ENCODE measurements at places on chromosomes 5 and 9.

GRCh38 chr5:40416098-40416497, 263.6 kb upstream of the PTGER4 start:
- DNase-seq = peak; percentile 26

DNA sequence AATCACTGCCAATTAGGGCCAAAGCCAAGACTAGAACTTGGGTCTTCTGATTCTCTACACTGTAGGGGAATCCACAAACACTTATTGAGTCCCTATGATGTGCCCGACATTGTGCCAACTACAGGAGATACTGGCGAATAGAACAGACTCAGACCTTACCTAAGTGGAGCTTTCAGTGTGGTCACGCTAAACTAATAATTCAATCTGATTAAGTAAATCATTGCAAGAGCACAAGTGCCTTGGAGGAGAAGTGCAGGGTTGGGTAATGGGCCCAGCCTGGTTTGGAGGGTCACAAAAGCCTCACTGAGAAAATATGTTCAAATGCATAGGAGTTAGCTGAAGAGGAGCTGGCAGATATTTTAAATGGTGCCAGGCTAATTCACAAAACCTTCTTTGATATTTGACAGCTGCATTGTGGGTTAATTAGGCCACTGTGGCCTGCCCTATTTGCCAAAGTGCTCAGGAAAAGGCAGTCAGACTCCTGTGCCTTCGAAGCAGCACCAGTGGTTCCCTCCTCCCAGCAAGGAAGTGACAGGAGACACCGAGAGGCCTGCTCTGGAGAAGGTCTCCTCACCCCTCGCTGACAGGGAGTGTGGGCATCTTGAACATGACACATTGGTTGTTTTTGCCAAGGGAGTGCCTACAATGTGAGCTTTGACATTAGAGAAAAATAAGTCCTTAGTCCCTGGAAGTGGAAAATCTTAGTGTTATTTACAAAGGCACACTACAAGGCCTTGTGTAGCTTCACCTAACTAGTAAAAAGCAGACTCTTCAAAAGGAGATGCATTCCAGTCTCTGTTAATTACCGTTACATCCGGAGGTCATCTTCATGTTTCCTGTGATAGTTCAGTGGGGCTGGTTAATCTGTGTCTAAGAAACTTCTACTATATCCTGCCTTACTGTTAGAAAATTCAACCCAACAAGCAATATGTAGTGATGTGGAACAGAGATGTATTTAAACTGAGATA, 24.1 kb upstream of the TRAF1 start:
- DNase-seq = no peak

GRCh38 chr9:131642496-131643083, 97.3 kb downstream of the PRRT1B start:
- DNase-seq = no peak

GRCh38 chr5:72138943-72139521, 31.8 kb downstream of the MAP1B start:
- DNase-seq = peak; percentile 94

DNA sequence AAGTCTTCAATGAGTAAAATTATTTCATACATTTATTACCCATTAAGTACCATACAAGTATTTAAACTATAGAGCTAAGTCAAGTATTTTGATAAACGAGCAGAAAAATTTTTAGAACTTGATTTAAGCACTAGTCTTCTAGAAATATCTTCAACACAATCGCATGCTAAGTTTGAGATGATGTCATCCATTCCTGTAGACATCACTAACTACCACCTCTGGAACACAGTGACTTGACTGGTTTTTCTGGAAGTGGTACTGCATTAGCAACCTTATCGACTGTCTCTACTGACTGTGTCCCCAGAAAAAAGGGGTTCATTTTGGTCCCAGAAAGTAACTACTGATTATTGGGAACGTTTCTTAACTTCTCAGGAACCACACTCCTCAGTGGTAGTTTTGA, 69.0 kb downstream of the CDC14B start:
- no peak for DNase-seq

DNA sequence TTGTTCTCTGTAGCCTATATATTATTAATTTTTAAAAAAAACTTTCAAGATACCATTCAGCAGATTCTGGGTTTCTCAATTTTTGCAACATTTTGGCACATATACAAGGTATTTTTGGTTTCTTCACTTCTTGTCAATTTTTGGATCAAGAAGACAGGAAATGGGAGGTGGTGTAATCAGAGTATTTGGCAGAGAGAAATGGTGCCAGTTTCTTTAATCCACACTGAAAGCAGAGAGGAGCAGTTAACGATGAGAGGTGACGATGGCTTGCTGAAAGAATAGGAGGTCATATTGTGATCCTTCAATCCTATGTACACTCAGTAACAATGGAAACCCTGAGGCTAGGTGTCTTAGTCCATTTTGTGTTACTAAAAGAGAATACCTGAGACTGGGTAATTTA, 16.4 kb downstream of the NNT start:
- peak; percentile 73 for DNase-seq

GRCh38 chr5:116814626-116815385, 240.2 kb upstream of the SEMA6A start:
- no peak for DNase-seq

- DNase-seq = peak; percentile 76
These were observed 204.5 kb downstream of the DENND1A start for GRCh38 chr9:123725389-123725788.

DNA sequence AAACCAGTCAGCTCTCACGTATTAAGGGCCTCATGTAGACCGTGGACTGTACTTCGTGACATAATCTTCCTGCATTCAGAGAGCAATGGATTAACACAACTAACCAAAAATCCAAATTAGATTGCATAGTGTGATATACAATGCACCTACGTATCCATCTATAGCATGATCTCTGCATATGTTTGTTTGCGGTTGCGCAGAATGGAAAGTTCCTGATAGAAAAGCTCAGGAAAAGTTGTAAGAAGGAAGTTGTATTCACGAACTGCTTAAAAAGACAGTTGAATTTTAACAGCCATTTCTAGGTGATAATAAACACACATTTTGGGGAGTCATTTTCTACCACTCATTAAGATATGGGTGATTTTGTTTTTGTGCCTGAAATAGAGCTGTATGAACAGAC, 869.0 kb downstream of the TLE4 start:
- DNase-seq = no peak

DNA sequence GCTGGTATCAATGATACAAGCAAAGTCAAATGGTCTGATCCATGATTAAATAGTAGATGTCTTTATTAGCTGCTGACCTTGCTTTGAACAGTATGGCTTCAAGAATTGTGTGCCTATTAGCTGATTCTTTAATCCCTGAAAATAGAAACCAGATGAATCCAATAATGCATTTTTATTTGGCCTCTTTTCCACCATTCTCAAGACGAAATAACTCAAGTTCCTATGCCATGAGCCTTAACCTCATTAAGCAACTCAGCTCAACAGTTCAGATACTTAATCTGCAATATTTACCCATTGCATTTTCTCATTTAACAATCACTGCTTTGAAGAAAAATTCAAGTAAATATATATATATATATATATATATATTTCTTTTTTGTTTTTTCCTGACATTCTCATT, 588.6 kb upstream of the MEF2C start:
- DNase-seq = peak; percentile 83

GRCh38 chr5:40361378-40361777, 318.3 kb upstream of the PTGER4 start:
- no peak for DNase-seq

DNA sequence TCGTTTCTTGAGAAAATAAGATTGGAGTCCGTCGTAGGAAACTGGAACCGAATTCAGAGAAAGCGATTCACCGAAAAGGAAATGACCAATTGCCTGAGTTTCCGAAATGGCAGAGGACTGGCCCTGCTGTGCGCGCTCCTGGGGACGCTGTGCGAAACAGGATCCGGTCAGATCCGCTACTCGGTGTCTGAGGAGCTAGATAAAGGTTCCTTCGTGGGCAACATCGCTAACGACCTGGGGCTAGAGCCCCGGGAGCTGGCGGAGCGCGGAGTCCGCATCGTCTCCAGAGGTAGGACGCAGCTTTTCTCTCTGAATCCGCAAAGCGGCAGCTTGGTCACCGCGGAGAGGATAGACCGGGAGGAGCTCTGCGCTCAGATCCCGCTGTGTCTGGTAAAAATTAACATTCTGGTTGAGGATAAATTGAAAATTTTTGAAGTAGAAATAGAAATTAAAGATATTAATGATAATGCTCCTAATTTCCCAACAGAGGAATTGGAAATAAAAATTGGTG, 379 bp downstream of the PCDHGA3 start:
- no peak for DNase-seq

- DNase-seq = peak; percentile 23
These were observed 489.3 kb downstream of the TLE4 start for GRCh38 chr9:80061096-80061495.

- no peak for DNase-seq
These were observed 16.3 kb downstream of the IL5 start for GRCh38 chr5:132526974-132527564.

DNA sequence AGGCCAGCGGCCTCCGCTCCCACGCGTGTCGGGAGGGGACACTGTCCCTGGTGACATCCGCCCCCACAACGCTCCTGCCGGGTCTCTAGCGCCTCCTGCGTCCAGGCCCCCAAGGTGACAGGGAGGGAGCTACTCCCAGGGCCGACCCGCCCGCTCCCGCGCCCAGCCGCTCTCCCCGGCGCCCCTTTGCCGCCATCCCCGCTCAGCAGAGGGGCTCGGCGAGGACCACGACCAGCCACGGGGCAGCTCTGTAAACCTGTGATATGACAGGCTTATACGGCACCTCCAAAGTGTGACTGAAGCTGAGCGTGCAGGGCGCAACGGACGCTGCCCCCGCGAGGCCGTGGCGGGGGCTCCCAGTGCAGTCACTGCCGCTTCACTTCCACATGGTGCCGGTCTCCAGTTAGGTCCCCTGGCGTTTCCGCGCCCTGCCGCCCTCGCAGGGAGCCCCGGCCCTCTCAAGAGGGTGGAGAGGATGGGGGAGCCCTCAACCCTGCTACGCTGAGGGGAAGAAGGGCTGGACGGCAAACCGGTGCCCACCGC, 978 bp upstream of the ADCY2 start:
- no peak for DNase-seq

GRCh38 chr9:133850937-133851336, 112.8 kb upstream of the SARDH start:
- no peak for DNase-seq

DNA sequence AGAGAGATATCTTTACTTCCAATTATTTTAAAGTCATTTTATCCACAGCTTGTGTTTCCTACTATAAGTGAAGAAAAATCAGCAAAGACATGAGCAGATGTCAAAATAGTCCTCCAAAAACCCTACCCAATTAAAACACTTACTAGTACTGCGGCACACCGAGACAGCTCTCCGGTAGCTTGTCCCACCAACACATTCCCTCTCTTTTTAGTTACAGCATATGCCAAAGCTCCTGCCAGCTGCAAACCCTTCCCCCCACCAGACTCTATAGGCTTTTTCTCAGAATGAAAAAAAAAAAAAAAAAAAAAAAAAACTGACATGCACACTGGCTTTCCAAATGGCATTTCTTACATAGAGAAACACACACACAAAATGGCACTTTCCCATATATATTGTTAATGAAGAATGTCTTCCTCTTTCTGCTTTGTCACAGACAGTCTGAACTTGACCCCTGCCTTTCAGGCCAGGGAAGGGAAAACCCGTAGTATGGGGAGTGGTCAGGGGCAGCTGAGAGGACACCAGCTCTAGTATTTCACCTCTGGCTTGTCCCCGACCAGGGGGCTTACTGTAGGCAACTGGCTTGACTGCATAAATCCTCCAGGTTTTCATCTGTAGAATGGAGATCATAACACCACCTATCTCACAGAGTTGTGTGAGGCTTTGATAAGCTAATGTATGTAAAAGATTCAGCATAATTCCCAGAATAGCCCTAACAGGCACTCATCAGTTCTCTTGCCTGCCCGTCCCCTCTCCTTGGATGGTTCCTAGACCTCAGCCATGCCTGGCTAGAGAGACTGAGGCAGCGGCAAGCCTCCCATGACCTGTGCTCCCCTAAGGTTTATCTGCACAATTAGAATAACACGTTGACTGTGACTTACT, 233.6 kb downstream of the CRB2 start:
- no peak for DNase-seq

DNA sequence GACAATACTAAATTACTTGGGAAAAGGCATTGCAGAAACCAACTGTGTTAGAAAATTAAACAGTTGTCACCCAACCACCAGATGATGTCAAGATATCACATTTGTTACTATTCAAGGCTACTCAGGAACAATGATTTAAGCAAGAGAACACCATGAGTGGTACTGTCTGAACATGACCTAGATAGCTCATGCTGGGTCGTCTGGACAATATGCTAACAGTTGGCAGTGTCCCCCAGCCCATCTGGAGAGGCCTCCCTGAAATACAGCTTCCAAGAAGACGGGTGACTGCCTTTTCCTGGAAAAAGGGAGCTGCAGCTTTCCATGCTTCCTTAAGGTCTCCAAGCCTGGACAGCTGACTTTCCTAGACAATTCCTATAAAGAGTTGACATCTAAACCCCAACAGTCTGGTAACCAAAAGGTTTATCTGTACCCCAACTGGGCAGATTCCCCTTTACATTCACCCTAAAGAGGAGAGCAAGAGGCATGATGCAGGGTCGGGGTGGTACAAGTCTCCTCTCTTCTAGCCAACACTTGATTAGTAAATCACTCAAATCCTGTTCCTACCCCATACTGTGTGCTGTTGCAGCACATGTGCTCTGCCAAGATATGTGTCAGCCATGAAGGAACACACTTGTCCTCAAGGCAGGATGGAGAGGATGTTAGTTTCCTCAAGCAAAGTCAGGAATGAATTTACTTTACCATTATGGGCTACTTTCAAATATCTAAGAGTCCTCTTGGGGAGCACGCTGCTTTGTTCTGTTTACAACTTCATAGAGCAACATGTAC, 433.0 kb downstream of the PDE4D start:
- no peak for DNase-seq

GRCh38 chr9:134405527-134405926, 79.3 kb downstream of the RXRA start:
- no peak for DNase-seq

DNA sequence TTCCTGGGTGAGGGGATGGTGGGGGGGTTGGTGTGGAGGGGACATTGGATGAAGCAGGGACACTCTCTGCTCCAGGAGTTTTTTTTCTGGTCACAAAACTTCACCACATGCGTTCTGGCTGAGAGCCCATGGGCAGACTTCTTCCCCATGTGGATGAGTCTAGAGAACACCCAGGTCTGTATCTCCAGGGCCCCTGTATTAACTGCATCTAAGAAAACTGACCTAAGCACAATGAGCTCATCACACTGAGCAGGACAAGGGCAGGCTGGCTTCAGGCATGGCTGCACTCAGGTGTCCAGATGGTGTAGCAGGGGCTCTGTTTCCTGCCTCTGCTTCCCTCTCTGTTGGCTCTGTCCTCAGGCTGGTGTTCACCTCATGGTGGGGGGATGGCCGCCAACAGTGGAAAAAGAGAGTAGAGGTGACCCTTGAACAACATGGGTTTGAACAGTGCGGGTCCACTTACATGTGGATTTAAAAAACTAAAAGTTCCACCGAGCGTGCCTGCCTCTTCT, 85.3 kb upstream of the STC2 start:
- no peak for DNase-seq

GRCh38 chr9:97425336-97425972, 13.6 kb downstream of the TDRD7 start:
- no peak for DNase-seq

GRCh38 chr5:180811623-180812124, 9.1 kb upstream of the MGAT1 start:
- no peak for DNase-seq

Measured in AG10803 (cell line).